ENCODE measurements at places on chromosomes 1 and 21. TPM values are rescaled to one million over a fixed set of nuclear protein-coding genes. Genes with fewer than 3 reads are reported as not detected.

PTGS2 gene
- not detected for total RNA-seq

CFHR1 gene
- not detected for total RNA-seq

LRRC38 gene
- total RNA-seq, result not detected

LRRC3 gene
- total RNA-seq, result 0.31 TPM

BSND gene
- not detected for total RNA-seq

CRYZ gene
- 55.9 TPM for total RNA-seq

NEXN gene
- 7.8 TPM for total RNA-seq

LIPI gene
- total RNA-seq, result not detected

C4BPA gene
- 0.21 TPM for total RNA-seq

ZSWIM5 gene
- total RNA-seq, result 0.74 TPM

CD101 gene
- 4.5 TPM for total RNA-seq

GPR61 gene
- 0.38 TPM for total RNA-seq

KRTAP21-2 gene
- not detected for total RNA-seq

MAP3K21 gene
- 0.21 TPM for total RNA-seq

EDN2 gene
- 0.98 TPM for total RNA-seq

AIRE gene
- 0.10 TPM for total RNA-seq

RHD gene
- total RNA-seq, result not detected

RNU1-4 gene
- total RNA-seq, result 2,403 TPM

OR10Z1 gene
- not detected for total RNA-seq

DUSP12 gene
- total RNA-seq, result 29.8 TPM

C2CD4D gene
- total RNA-seq, result 0.67 TPM

DAB1 gene
- not detected for total RNA-seq

ATAD3C gene
- 1.1 TPM for total RNA-seq

F5 gene
- total RNA-seq, result 0.72 TPM

ACTRT2 gene
- not detected for total RNA-seq

AMY1C gene
- total RNA-seq, result not detected

TMEM39B gene
- total RNA-seq, result 24.3 TPM

CTTNBP2NL gene
- total RNA-seq, result 10.7 TPM

TMEM69 gene
- 47.2 TPM for total RNA-seq

CLCA4 gene
- total RNA-seq, result 0.05 TPM

IL12RB2 gene
- total RNA-seq, result 0.54 TPM

SLC44A3 gene
- total RNA-seq, result not detected

B3GALT2 gene
- not detected for total RNA-seq

NUDC gene
- total RNA-seq, result 75.4 TPM

WDR64 gene
- total RNA-seq, result not detected

MPC2 gene
- total RNA-seq, result 71.7 TPM

ASH1L gene
- total RNA-seq, result 23.9 TPM
